CD14-positive monocyte (primary cell): ENCODE measurements at places on chromosomes 2 and 18.

DNA sequence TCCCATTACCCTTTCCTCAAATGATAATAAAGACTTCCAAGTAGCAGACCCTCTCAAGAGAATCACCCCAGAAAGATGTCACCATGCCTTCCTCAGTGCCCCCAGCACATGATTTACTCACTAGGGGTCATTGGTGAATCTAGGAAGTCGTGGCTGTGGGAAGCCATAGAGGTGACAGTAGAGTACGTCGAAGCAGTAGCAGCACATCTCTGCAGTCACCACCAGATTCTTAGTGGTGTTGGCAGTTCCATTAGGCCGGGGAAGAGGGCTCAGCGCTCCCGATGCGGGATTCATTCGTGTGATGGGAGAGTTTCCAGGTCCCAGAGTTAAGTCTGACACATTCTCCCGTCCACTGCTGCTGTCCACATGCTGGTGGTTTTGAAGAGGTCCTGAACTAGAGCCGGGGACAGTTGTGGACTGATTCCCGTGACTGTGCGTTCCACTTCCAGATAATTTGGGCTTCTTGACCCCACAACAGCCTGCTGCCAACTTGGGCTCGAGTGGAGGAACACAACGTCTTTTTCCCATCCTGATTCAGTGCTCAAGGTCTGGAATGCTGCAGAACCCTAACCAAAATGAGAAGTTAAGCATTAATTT is 12.0 kb downstream of the AMMECR1L start:
- DNase-seq: no peak

DNA sequence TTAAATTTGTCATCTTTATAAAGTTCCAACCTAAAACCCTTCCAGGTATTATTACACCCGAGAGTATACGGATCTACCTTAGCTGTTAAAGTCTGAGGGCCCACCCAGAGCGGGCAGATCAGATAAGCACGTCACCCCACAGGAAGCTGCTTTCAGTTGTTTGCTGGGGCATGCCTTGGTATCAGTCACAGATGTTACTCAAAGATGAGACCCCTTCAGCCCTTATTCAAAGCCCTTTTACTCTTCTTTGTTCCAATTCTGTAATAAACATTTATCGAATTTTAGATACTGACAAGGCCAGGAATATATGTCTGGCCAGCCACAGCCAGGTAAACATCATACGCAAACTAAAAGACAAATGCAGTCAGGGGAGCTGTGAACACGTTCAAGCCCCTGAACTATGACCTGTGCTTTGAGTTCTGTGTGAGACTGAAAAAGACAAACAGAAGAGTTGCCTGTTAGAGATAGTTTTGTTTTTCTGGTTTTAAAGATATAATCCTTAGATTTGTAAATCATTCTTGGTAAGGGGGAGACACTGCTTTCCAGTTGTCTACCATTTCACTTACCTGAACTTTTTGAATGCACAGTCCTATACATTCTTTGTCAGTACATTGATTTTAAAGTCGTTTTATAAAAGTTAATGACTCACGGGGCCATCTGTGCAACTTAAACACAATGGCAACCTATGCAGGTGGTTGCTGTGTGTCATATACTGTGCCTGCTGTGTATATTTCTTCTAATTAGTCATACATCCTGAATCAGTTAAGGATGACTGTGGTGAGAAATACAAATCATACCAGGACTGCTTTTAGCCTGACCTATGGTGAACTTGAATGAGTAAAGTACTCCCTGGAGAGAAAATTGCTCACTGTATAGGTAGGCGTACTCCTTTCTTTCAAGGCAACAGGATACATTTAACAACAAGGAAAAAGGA is 100.5 kb upstream of the ITPRID2 start:
- peak; percentile 43 for DNase-seq

GRCh38 chr2:114025030-114025429 is 135.1 kb downstream of the ACTR3 start:
- DNase-seq: no peak

DNA sequence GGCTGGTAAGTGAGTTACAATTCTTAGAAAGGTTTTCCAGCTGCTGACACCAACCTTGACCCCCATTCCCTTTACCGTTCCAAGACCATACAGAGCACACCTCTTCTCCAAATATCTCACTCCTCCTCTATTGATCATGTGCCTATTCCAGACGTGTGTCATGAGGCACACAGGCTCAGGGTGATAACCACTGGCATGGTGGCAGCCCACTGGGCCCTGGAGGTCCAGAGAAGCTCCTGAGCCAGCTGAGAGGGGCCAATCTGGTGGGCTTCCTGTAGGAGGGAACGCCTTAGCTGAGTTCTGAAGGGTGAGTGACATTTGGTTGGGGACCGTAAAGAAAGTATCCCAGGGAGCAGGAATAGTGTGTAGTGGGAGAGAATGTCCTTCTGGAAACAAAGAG is 28.3 kb downstream of the ZAP70 start:
- DNase-seq: no peak

DNA sequence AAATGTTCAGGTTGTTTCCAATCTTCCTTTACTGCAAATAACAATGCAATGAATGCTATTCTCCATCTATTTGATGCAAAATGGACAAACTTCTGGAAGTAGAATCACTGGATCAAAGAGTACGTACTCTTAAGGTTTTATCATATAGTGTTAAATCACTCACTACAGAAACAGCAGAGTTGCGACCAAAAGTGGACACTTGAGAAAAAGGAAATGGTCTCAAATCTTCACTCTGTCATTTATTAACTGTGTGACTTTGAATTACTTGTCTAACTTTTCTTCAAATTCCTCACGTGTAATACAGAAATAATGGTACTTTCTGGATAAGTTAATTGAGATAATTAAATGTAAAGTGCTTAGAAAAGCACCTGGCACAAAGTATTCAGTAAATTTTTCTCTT is 78.1 kb downstream of the CERKL start:
- DNase-seq: no peak

DNA sequence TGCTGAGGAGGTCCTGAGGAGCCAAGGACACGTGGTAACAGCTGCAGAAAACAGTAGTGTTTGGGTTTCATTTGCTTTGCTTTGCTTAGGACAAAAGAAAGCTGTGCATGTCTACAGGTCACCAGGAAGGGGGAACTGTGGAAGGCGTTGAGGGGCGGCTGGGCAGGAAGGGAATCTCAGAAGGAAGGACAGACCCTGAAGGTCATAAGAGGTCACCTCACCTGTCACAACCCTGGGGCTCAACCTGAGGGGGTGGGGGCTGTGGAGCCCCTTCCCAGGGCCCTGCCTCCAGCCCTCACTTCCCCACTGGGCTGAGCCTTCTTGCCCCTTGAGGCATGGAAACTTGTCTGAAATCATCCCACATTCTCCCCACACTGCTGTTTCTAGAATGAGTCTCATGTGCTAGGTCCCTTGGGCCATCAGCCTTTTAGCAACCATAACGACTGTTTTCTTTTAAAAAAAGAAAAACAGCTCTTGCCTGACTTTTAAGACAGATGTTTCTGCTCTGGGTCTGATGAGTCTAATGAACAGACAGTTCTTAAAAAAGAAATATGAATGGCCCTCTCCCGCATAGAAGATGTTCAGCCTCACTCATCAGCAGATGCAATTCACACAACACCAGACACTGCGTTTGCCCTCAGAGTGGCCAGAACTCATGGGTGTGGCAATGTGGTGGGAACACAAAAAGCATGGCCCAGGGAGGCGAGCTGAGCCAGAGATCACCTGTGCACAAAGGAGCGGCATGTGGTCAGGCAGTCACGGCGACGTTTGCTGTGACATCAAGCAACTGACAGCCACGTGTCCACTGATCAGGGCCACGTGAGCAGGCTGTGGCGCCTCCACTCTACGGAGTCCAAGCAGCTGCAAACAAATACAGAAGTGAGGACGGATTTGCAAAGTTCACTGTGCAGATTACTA is 84.0 kb downstream of the SEPTIN10 start:
- DNase-seq: no peak

- no peak for DNase-seq
Observed at GRCh38 chr2:216866515-216867095, 6.7 kb upstream of the TNP1 start.

DNA sequence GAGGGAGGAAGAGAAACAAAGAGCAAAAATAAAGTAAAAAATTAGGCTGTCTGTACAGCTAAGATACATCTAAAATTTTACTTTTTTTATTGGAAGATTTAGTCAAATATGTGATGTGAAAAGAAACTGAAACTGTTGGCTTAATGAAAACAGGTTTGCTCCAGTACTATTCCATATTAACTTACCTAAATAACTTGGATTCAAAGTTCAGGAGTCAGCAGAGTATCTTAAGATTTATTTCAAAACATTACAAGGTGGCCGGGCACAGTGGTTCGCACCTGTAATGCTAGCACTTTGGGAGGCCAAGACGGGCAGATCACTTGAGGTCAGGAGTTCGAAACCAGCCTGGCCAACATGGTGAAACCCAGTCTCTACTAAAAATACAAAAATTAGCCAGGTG is 197.9 kb downstream of the PDE11A start:
- DNase-seq: no peak

- DNase-seq: no peak
Observed at GRCh38 chr2:60512062-60512622, 41.3 kb downstream of the BCL11A start.

GRCh38 chr2:48434101-48434500 is 95.9 kb upstream of the STON1 start:
- no peak for DNase-seq

DNA sequence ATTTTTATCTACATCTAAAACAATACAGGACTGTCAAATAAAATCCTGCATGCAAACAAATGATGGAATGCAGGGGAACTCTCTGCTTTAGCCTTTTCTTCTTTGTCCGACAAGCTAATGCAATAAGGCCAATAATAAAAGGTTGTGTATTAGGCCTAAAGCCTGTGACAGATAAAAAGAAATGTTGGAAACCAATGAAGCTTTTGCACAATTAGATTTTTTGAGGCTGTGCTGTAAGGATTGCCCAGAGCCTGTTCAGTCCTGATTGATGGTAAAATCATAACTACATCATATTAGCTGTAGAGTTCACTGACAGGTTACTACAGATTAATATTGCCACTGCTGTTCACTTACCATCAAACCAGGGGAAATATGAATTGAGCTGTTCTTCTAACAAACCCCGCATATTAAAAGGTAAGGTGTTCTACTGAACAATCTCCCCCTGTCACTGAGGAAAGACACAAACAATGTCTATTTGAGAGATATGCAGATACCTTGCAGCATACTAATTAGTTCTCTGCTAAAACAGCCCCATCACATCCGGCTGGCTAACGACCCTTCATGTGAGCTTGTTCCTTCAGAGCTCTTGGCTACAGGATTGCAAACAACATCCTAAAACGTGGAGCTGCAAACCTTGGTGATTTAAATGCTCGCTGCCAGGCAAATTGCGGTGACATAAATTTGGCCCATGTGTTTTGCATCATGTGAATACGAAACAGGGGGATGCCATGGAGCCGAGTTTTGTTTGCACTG is 305.4 kb downstream of the MTX2 start:
- no peak for DNase-seq

- DNase-seq: no peak
Observed at GRCh38 chr2:144281476-144281875, 238.4 kb downstream of the ZEB2 start.
